ENCODE measurements at places on chromosomes 7 and 10. TPM values are rescaled to one million over a fixed set of nuclear protein-coding genes. Genes with fewer than 3 reads are reported as not detected.
A peak's percentile ranks its signal among the peaks of the same experiment; 100 is the strongest.

Gene GTPBP4
- 163 TPM for total RNA-seq

Gene ASZ1
- total RNA-seq, result not detected

Gene PNLIPRP2
- not detected for total RNA-seq

DNA sequence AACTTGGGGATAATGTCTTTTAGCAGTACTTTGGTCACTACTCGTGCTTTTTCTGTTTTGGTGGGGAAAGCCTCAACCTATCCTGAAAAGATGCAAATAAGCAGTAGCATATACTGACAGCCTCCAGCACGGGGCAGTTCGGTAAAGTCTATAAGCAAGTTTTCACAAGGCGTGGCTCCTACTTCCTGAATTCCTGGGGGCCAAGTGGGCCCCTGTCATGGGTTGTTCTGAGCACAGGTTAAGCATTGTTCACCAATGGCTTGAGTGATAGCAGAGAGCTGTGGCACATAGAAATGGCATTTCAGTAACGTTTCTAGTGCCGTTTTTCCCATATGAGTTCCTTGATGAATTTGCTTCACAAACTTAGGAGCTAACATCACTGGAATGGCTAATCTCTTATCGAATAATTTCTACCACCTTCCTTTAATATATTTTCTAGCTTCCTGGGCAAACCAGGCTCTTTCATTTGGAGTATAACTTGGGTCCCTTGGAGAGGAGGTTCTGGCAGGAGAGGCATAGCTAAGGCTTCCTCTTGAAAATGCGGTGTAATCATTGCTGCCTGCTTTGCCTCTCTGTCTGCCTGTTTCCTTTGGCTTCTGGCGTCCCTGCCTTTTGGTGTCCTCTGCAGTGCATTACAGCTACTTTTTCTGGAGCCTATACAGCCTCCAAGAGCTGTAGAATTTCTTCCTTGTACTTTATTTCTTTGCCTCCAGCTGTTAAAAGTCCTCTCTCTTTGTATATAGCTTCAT is 11.7 kb upstream of the ZNF239 start:
- H3K27ac ChIP-seq, result no peak overlapping the region
- H3K4me1 ChIP-seq, result no peaks in the 10 kb centered on the region
- no peak for DNase-seq
- H3K4me3 ChIP-seq, result no peak overlapping the region
- no peaks in the 10 kb centered on the region for H3K36me3 ChIP-seq
- no peaks in the 10 kb centered on the region for H3K27me3 ChIP-seq

GRCh38 chr10:86312701-86313270 is 53.8 kb downstream of the GRID1 start:
- H3K4me3 ChIP-seq, result no peak overlapping the region
- H3K27me3 ChIP-seq, result no peaks in the 10 kb centered on the region
- H3K4me1 ChIP-seq, result peaks cover 4% of the 10 kb centered on the region
- no peak for DNase-seq
- H3K36me3 ChIP-seq, result no peaks in the 10 kb centered on the region
- no peak overlapping the region for H3K27ac ChIP-seq

DNA sequence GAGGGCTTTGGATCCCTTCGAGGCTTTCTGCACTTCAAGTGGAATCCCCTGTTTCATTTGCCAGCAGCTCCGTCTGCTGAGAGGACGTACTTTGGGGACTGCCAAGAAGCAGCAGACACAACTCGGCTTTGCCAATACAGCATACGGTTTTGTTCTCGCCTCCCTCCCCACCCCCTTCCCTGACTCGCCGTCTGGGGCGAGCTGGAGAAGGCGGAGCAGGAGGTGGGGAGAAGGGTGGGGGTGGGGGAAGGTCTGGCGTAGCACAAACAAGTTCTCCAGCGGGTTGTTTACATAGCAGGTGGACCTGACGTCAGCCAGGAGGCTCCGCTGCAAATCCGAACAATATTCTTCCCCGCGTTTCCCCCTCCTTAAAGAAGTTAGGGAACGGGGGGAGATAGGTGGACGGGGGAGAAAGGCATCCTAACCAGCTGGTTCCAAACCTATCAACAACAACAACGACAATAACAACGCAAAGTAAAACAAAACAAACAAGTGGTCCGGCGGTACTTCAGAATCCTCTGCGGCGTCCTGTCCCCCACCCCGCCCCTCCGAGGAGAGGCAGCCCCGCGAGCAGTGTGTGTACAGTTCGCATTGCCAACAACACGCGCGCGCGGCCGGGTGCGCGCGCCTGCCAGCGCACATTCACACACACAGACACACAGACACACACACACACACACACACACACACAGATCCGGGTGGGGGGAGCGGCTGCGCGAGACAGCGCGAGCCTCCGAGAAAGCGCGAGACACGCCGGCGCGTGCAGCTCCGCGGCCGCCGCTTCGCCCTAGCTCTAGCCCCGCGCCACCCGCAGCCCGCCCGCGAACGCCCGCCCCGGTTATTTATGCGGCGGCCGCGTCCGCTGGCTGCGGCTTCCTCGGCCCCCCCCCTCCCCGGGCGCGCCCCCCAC is 167.0 kb upstream of the PPP1R3A start:
- H3K4me3 ChIP-seq, result peak overlapping the region; percentile 52
- H3K27ac ChIP-seq, result no peak overlapping the region
- peaks cover 13% of the 10 kb centered on the region for H3K4me1 ChIP-seq
- H3K27me3 ChIP-seq, result peaks cover 99% of the 10 kb centered on the region
- H3K36me3 ChIP-seq, result no peaks in the 10 kb centered on the region
- DNase-seq, result peak; percentile 73

Data from A673 (cell line).